ENCODE measurements at places on chromosomes 5 and 9. TPM values are rescaled to one million over a fixed set of nuclear protein-coding genes. Genes with fewer than 3 reads are reported as not detected.
A peak's percentile ranks its signal among the peaks of the same experiment; 100 is the strongest.

DNA sequence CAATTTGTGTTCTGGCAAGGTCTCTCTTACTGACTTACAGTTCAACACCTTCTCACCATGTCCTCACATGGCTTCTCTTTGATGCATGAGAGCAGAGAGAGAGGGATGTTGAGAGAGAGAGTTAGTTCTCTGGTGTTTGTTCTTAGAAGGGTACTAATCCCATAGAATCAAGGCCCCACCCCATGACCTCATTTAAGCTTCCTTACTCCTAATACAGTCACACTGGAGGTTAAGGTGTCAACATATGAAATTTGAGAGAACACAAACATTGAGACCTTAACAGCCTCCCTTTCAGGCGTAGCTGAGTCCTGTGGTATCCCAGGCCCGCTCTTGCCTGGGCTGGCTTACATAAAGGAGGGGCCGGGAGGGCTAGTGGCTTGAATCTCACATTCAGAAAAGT, 10.6 kb upstream of the SEMA6A start:
- no peak overlapping the region for H3K27ac ChIP-seq
- no peaks in the 10 kb centered on the region for H3K36me3 ChIP-seq
- H3K4me3 ChIP-seq, result no peak overlapping the region

- H3K4me3 ChIP-seq, result no peak overlapping the region
- H3K27ac ChIP-seq, result no peak overlapping the region
- peaks cover 14% of the 10 kb centered on the region for H3K4me1 ChIP-seq
- no peaks in the 10 kb centered on the region for H3K27me3 ChIP-seq
Observed at GRCh38 chr5:147168578-147169327, 66.1 kb upstream of the STK32A start.

DNA sequence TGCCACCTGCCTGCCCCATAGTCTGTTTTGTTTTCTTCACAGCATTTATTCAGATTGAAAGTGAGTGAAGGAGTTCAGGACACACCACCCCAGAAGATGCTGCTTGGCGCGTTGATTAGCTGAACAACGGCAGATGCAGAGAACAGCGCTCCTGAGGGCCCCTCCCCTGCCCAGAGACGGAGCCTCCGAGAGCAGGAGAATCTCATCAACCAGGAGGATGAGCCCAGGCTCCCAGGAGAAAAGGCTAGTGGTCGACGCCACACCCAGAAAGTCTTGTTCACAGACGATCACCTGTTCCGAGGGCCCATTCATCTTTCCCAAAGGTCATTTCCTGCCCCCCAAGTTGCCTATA, 180.4 kb upstream of the PPP1R26 start:
- H3K27me3 ChIP-seq, result peaks cover 63% of the 10 kb centered on the region
- DNase-seq, result no peak
- no peak overlapping the region for H3K4me3 ChIP-seq

- DNase-seq, result no peak
- peaks cover 3% of the 10 kb centered on the region for H3K27me3 ChIP-seq
- no peak overlapping the region for H3K27ac ChIP-seq
Observed at GRCh38 chr5:56588636-56589480, 226.5 kb upstream of the MAP3K1 start.

DNA sequence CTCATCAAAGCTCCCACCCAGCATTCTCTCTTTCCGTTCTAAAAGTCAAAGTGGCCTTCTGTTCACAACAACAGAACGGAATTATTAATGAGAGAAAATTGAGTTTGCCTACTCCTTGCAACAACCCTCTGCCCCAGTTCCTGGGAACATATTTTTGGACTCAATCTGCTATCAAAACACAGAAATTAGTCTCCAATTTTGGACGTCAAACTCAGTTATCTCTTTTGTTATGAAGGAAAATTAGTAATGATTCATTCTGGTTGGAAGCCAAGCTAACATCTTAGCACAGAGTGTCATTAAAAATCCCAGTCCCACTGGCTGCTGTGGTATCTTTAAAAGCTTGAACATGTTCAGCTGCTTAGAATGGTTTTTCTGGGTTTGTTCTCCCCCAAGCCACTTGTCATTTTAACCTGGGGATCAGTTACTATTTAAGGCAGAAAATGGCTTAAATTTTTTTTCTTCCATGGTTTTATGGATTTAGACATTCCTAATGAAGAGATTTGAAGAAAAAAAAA, 343.2 kb downstream of the TRIM32 start:
- no peak overlapping the region for H3K27ac ChIP-seq
- H3K4me3 ChIP-seq, result no peak overlapping the region
- H3K36me3 ChIP-seq, result no peaks in the 10 kb centered on the region
- H3K4me1 ChIP-seq, result no peaks in the 10 kb centered on the region
- no peaks in the 10 kb centered on the region for H3K27me3 ChIP-seq
- no peak for DNase-seq

DNA sequence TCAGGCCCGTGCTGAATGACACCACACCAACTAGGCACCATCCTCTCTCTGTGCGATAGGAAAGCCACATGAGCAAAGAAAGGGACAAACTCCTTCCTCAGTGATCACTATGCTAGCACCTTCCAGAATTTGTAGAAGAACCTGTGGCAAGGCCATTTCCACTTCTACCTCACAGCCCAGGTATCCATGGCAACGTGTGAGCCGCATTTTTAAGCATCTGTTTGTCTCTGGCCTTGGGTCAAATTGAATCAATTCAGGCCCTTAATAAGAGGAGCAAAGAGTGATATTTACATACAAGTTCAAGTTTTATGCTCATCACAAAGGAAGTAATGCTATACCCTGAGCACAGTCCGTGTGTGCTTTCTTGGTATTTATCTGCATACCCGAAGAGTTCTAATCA, 179.3 kb downstream of the SLC12A2 start:
- peaks cover 44% of the 10 kb centered on the region for H3K36me3 ChIP-seq
- H3K4me1 ChIP-seq, result peaks cover 15% of the 10 kb centered on the region
- DNase-seq, result no peak
- H3K27ac ChIP-seq, result no peak overlapping the region
- H3K27me3 ChIP-seq, result no peaks in the 10 kb centered on the region

GRCh38 chr9:8857926-8858595, 1058.5 kb upstream of the DMAC1 start:
- peak overlapping the region; percentile 71 for H3K4me3 ChIP-seq
- H3K36me3 ChIP-seq, result no peaks in the 10 kb centered on the region
- no peak overlapping the region for H3K27ac ChIP-seq
- H3K4me1 ChIP-seq, result peaks cover 22% of the 10 kb centered on the region
- DNase-seq, result peak; percentile 92

- peak overlapping the region; percentile 5 for H3K4me3 ChIP-seq
- H3K4me1 ChIP-seq, result peaks cover 18% of the 10 kb centered on the region
- DNase-seq, result no peak
- H3K36me3 ChIP-seq, result peaks cover 1% of the 10 kb centered on the region
Observed at GRCh38 chr5:82045554-82046275, 73.9 kb downstream of the ATG10 start.

GRCh38 chr9:135251996-135252760, 164.7 kb downstream of the OLFM1 start:
- DNase-seq, result peak; percentile 64
- H3K4me1 ChIP-seq, result no peaks in the 10 kb centered on the region
- no peak overlapping the region for H3K27ac ChIP-seq

GRCh38 chr5:14243766-14244165, 100.6 kb downstream of the TRIO start:
- no peaks in the 10 kb centered on the region for H3K27me3 ChIP-seq
- no peak for DNase-seq
- no peak overlapping the region for H3K27ac ChIP-seq
- peaks cover 87% of the 10 kb centered on the region for H3K4me1 ChIP-seq
- no peaks in the 10 kb centered on the region for H3K36me3 ChIP-seq

- no peaks in the 10 kb centered on the region for H3K36me3 ChIP-seq
- no peak overlapping the region for H3K27ac ChIP-seq
- no peaks in the 10 kb centered on the region for H3K27me3 ChIP-seq
- H3K4me1 ChIP-seq, result peaks cover 28% of the 10 kb centered on the region
- no peak overlapping the region for H3K4me3 ChIP-seq
Observed at GRCh38 chr9:34642679-34643078, 3.8 kb upstream of the GALT start.

- H3K4me1 ChIP-seq, result no peaks in the 10 kb centered on the region
- no peak overlapping the region for H3K27ac ChIP-seq
- H3K4me3 ChIP-seq, result no peak overlapping the region
- no peaks in the 10 kb centered on the region for H3K36me3 ChIP-seq
Observed at GRCh38 chr5:58765058-58765457, 182.2 kb downstream of the RAB3C start.

- peak overlapping the region; percentile 83 for H3K27ac ChIP-seq
- H3K4me1 ChIP-seq, result peaks cover 63% of the 10 kb centered on the region
- no peak overlapping the region for H3K4me3 ChIP-seq
- no peak for DNase-seq
- no peaks in the 10 kb centered on the region for H3K27me3 ChIP-seq
Observed at GRCh38 chr5:32022638-32023037, 151.5 kb downstream of the GOLPH3 start.

Gene TAF11L8
- not detected for total RNA-seq

Gene LHX2
- total RNA-seq, result not detected

Gene HTR1A
- not detected for total RNA-seq

Gene HK3
- not detected for total RNA-seq

Gene AHRR
- total RNA-seq, result 17.3 TPM

Gene LCN1
- total RNA-seq, result 0.60 TPM

Gene LECT2
- not detected for total RNA-seq

Gene ORM1
- not detected for total RNA-seq

Gene RAPGEF6
- total RNA-seq, result 12.1 TPM

Gene PCDHB2
- 90.1 TPM for total RNA-seq

Gene CCL21
- total RNA-seq, result not detected

Measured in chondrocyte (in vitro differentiated cells).